Muscle of arm (tissue), 14 donors: ENCODE measurements at places on chromosomes 5 and 9. TPM values are rescaled to one million over a fixed set of nuclear protein-coding genes. Genes with fewer than 3 reads are reported as not detected.

GRCh38 chr5:132661231-132662003 is 3.4 kb downstream of the IL13 start:
- no peak for DNase-seq

DNA sequence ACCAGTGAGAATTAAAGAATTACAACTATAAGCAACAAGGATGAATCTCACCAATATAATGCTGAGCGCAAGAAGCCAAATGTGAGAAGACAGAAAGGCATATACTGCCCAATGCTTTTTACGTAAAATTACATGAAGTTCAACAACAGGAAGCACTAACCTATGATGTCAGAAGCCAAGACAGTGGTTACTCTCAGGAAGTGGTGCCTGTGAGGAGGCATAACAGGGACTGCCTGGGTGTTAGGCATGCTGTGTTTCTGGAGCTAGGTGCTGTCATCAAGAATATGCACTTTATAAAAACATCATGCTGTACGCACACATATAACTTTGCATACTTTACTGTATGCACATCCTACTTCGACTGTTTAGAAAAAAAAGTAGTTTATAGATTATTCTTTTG is 30.1 kb downstream of the FRMD3 start:
- no peak for DNase-seq

Gene SAXO1
- polyA plus RNA-seq: 0.08 TPM

Gene RAB3C
- polyA plus RNA-seq: 0.13 TPM

GRCh38 chr9:128149001-128149701 is at the start of gene LCN2:
Gene LCN2, plus strand, starts transcription at chr9:128149453. Its CDS starts 73 bp downstream, at chr9:128149526.
- no peak for DNase-seq

Gene TLR4
- 6.5 TPM for polyA plus RNA-seq

DNA sequence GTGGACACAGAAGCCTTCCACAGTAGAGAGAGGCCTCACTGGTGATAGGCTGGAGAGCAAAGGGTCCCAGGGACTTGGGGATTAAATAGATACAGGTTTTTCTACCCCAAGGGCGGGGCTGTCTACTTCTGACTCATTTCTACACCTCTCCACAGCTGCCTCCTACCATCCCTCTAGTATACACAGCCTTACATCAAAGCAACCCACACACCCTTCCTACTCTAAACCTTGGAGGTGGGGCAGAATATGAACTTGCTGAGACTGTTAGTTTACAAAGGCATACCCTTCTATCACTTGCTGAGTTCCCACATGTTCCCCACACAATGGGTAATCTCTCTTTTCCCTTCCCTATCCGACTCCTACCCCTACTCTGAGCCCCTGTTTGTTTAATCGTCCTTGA is 19.9 kb upstream of the PCA3 start:
- DNase-seq: no peak

DNA sequence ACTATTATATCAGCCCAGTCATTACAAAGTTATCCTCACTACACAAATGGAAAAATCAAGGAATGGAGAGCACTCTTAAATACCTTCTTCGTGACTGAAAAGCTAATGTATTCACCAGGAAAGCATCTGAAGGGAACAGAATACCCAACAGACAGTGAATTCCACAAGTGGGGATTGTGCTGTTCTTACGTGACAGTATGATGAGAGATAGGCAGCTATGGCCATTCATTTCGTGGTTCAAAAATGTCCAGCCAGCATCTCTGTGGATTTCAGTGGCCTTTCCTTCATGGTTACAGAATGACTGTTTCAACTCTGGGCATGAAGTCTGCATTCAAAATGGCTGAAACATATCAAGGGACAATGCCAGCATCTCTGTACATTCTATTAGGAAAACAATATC is 323.8 kb downstream of the PRELID2 start:
- DNase-seq: no peak

Gene ATP10B
- polyA plus RNA-seq: 0.81 TPM

Gene ASPN
- polyA plus RNA-seq: 506 TPM

Gene PLAC8L1
- 2.0 TPM for polyA plus RNA-seq

Gene SPRY4
- polyA plus RNA-seq: 57.4 TPM

- no peak for DNase-seq
Measured at GRCh38 chr5:127406326-127407121, 110.9 kb upstream of the PRRC1 start.

Gene PHYHD1
- 31.0 TPM for polyA plus RNA-seq

Gene MYOZ3
- not detected for polyA plus RNA-seq

Gene SLC4A9
- 0.11 TPM for polyA plus RNA-seq

Gene GNA14
- 4.7 TPM for polyA plus RNA-seq

Gene HTR4
- polyA plus RNA-seq: not detected

GRCh38 chr5:140042393-140042642 is 781 bp downstream of the NRG2 start:
- no peak for DNase-seq

GRCh38 chr5:179608131-179608581 is 15.3 kb downstream of the HNRNPH1 start:
- no peak for DNase-seq

DNA sequence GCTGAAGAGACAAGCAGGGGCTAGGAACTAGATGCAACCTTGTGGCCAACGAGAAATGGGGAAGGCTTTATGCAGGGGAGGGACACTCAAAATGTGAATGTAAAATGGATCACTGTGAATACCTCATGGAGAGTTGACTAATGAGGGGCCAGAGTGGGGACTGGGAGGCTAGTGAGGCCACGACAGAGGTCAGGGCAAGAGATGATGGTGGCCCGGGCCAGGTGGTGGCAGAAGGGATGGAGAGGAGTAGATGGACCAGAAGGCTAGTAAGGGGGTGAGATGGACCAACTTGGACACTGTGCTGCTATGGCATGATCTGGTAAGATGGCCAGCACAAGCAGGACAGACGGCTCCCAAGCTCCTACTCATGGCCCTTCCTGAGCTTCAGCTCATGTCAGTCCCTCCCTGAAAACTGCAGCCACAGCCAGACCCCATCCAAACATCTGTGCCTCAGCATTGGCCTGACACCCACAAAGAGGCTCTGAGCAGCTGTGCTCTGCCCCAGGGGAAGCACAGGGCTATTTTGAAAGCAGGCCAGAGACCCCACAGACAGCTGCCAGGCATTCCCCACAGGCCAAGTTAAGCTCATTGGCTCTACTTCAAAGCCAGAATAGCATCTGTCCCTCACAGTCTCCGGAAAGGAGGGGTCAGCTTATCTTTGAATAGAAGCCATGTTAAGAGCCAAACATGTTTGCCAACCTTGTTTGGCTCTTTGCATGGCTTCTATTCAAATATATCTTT is 22.1 kb downstream of the P4HA2 start:
- DNase-seq: peak; percentile 67

DNA sequence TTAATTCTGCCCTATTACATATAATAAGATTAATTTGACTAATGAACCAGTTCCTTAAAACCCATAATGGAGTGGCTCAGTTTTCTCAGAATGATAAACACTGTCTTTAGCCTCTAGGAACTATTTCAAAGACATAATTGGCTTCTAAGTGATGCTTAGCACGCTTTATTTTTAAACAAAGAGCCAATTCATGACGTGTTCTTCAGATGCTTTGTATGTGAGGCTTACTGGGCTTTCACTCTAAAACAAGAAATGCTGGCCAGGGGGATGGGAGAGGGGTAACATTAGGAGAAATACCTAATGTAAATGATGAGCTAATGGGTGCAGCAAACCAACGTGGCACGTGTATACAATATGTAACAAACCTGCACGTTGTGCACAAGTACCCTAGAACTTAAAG is 7.6 kb upstream of the SFXN1 start:
- no peak for DNase-seq

DNA sequence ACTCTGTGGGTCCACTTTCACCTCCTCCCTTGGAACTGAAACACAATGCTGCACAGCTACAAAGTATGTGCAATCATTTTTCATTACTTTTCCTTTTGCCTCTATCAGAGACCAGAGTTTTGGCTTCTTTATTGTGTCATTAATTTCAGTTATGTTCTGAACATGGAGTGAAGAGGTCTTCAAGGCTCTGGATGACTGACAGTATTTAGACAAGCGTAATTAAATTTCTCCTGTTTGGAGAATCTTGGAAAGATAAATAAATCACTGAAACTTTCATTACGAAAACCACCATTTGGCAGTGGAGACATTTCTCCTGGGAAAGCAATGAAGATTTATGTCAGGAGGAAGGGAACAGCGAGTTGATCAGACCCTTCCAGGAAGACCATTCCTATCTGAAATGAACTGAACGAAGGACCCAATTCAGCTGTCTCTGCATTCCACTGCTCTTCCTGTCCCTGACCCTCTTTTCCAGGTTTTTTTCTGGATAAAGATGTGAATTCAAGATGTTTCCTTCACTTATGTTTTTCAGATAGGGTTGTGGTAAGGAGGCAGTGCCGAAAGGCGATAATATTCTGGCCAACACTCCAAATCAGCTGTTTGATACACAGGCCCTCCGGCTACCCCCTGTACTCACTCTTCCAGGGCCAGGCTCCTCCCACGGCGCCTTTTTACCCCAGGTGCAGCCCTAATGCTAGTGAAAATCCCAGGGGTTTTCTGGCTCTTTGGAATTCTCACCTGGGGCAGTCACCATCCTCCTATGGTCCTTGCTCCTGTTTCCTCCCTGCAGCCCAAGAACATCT is 77.2 kb upstream of the OSMR start:
- peak; percentile 77 for DNase-seq

Gene DNAI1
- polyA plus RNA-seq: not detected

Gene COL23A1
- polyA plus RNA-seq: 1.1 TPM

DNA sequence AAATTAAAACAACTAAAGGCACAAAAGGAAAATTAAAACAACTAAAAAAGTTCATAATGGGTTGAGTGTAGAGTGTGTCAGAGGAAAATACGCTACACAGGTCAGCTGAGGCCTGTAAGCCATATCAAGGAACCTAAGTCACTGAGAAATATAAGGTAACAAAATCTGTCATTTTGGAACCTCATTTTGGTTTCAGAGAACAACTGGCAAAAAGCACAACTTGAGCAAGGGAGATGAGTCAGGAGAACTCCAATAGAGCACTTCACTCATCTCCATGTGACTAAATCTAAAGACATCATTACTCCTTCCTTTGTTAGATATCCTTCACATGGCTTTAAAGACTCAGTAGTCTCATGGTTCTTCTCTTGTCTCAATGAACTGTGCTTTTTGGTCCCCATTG is 269.4 kb upstream of the POU5F2 start:
- no peak for DNase-seq

GRCh38 chr9:137552022-137552768 is 516 bp downstream of the MRPL41 start:
- no peak for DNase-seq

- no peak for DNase-seq
Measured at GRCh38 chr5:37777432-37778130, 62.3 kb downstream of the GDNF start.

Gene DND1
- 0.21 TPM for polyA plus RNA-seq
